ENCODE measurements at places on chromosomes 2 and 18.
A peak's percentile ranks its signal among the peaks of the same experiment; 100 is the strongest.

GRCh38 chr2:233794128-233794658, 16.1 kb downstream of the MROH2A start:
- DNase-seq = no peak

DNA sequence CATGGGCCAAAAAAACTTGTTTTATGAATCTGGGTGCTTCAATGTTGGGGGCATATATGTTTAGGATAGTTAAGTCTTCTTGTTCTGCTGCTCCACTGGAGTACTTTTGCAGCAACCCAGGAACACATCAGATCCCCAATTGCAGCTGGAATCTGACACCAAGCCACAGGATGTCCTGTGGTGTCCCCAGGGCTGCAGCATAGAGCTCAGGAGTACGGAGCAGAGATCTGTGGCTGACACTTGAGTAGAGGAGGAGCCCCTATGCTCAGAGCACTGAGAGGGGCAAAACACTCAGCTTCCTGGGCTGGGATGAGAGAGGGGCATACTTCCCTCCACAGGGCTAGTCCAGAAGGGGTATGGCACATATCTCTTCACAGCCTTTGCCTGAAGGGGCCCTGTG, 138.9 kb upstream of the ERBB4 start:
- DNase-seq = no peak

GRCh38 chr2:237556773-237557632, 9.4 kb upstream of the PRLH start:
- no peak for DNase-seq

- no peak for DNase-seq
Measured at GRCh38 chr2:217429981-217430500, 570.2 kb upstream of the TNP1 start.

DNA sequence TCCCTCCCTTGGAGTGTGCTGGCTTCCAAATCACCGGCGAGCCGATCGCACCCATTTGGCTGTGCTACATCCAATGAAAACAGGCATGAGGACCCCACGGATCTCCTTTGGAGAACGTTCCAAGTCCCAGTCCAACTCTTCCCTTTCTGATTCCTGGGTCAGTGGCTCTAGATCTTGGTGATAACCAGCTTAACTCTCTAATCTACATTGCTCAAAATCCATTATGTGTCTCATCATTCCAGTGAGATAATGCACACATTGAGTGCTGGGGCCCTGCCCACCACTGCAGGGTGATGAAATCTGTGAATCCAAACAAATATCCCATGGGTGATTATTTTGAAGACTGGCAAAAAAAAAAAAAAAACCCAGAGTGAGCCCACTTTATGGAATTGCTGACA, 232.7 kb upstream of the COPS8 start:
- no peak for DNase-seq

GRCh38 chr2:12169721-12170120, 423.3 kb downstream of the LPIN1 start:
- DNase-seq = no peak

GRCh38 chr2:31413862-31414550, 536 bp downstream of the XDH start:
- no peak for DNase-seq

GRCh38 chr2:219253753-219254589, at the start of gene TUBA4A:
Gene TUBA4A, minus strand, starts transcription at chr2:219253918. Its CDS starts 60 bp downstream, at chr2:219253858.
- DNase-seq = no peak

DNA sequence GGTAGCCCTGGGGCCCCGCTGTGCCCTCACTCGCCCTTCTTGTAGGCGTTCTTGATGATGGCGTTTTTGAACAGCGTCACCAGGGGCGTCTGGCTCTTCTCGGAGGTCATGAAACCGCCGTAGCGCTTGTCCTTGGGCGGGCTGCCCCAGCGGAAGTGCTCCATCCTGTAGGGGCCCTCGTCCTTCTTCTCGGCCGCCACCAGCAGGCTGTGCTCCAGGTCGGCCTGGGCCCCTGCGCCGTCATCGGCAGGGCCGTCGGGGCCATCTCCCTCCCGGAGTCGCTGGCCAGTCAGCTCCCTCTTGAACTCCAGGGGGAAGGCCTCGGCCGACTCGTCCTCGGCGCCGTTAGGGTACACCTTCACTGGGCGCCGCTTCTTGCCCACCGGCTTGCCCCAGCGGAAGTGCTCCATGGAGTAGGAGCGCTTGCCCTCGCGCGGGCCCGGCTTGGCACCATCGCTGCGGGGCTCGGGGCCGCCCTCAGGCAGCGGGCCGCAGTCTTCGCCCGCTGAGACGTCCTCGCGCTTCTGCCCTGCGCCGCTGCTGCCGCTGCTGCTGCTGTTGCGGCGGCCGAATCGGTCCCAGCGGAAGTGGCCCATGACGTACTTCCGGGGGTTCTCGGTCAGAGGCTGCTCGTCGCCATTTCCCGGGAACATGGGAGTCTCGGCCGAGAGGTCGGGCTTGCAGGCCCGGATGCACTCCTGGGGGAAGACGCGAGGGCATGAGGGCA, 7.2 kb downstream of the POMC start:
- no peak for DNase-seq

GRCh38 chr2:158600155-158600802, 143.5 kb downstream of the PKP4 start:
- no peak for DNase-seq

DNA sequence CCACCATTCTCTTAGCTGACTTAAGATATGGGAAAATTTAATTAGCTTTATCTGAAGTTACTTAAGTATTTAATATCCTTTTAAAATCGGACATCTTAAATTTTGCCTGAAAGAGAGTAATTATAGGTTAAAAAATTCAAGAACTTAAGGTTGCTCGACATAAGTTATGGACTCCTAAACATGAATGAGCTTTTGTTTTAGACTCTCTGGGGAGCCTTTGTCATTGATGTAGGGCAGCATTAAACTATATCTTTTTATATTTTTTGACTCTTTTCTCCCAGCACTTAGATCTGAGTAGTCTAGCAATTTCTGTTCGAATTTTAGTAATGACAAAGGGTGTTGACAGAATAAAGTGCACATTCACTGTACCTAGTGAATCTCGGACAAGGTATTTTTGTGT, 4.7 kb downstream of the PHLPP1 start:
- DNase-seq = no peak

GRCh38 chr2:69677914-69678313, 34.4 kb upstream of the AAK1 start:
- DNase-seq = no peak

DNA sequence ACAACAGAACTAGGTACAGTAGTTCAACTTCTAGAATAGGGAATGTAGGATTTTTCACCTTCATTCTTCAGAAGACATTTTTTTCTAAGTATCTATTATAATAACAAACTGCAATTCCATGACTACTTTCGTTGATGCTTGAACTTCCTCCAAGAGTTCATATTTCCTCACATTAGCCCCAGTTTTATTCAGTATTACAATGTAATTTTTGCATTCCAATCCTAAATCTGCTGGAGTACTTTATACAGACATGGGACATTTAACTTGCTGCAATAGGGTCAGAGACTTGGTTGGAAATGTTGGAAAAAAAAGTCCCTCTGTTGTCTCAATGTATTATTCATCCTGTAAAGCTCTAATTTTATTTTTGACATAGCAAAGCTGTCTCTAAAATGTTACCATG, 19.6 kb upstream of the FTCDNL1 start:
- no peak for DNase-seq

DNA sequence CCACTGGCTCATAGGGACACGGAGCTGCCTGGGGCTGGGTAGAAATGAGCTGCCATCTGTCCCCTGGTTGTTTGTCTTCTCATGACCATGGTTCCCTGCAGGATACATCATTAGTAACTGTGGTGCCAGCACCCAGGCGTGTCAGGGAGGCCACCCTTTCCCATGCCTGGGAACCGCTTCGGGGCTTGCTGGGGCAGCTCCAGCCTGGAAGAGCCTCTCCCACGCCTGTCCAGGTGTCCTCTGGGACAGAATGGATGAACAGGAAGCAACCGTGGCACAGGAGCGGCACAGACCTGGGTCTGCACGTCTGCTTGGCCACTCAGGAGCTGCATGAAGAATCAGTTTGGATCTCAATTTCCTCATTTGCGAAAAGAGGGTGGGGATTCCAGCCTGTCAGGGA, 34.8 kb downstream of the SDC1 start:
- no peak for DNase-seq

DNA sequence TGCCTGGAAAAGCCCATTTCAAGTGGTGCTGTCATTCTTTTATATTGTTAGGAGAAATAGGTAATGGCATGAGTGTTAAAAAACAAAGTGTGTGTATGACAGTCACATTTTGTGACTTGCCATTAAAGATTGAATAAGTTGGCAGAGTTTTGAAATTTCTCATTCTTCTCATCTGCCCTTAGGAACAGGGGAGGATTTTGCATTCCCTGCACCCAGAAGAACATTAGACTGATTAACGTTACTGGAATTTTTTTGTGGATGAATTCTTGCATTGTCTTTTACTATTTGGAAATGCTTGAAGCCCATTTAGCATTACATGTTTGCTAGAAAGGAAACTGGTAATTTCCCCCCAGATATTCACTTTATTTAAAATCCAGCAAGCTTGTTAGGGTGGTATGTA, 162.2 kb downstream of the BABAM2 start:
- no peak for DNase-seq

- no peak for DNase-seq
Measured at GRCh38 chr2:42053791-42054701, 6.2 kb downstream of the PKDCC start.

GRCh38 chr2:148622366-148622765, 22.2 kb upstream of the EPC2 start:
- DNase-seq = no peak

DNA sequence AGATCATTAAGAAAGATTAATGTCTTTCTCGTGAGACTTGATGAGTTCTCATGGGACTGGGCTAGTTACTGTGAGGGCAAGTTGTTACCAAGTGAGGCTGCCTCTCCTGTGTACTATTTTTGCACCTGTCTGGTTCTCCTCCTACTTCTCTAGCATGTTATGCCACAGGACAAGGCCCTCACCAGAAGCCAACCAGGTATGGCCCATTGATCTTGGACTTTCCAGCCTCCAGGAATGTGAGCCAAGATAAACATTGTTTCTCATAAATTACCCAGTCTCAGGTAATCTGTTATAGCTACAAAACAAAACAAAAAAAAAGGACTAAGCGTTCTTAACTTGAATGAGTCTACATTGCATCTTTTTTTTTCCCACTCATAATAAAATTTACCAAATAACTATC, 184.1 kb downstream of the CDH7 start:
- DNase-seq = no peak

- no peak for DNase-seq
Measured at GRCh38 chr2:16687222-16687621, 21.6 kb upstream of the CYRIA start.

DNA sequence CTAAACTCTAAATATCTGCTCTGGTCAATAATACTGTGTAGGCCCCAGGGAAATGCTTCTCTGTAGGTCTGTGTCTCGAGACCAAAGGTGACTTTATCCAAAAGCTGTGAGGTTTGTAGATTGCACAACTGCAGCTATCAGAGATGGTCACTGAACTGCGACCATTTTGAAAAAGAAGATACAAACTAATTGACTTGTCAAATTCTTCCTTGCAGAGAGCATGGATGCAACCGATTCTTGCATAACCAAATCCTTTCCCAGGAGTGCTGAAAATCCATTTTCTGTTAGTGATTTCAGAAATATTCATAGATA, 155.8 kb downstream of the SH3BP4 start:
- no peak for DNase-seq

DNA sequence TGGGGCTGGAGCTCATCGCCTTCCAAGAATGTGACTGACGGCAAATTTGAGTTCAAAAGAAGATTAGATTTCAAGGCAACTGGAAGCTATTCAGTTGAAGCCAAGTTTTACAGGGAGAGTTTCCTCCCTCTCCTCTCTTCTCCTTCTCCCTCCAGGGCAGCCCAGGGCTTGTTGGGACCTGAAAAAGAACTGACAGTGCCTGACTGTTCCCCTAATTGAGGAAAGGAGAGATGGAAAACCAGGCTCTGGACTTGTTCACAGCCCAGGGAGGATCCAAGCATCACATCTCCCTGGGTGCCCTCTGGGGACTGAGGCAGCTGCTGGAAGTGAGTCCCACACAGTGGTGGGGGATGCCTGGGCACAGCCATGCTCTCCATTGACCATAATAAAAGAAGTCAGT, 88.1 kb downstream of the THNSL2 start:
- no peak for DNase-seq

GRCh38 chr18:48607056-48607984, 68.5 kb downstream of the CTIF start:
- DNase-seq = no peak

GRCh38 chr2:202486351-202486750, 110.2 kb downstream of the BMPR2 start:
- DNase-seq = peak; percentile 7

DNA sequence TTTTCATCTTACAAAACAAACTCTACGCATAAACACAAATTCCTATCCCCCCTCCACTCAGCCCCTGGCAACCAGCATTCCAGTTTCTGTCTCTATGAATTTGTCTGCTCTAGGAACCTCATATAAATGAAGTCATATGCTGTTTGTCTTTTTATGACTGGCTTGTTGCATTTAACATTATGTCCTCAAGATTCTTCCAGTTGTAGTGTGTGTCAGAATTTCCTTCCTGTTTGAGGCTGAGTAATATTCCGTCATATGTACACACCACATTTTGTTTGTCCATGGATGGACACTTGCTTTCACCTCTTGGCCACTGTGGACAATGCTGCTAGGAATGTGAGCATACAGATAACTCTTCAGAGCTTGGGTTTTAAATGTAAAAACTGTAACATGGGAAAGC, 272.1 kb downstream of the GBX2 start:
- DNase-seq = no peak

DNA sequence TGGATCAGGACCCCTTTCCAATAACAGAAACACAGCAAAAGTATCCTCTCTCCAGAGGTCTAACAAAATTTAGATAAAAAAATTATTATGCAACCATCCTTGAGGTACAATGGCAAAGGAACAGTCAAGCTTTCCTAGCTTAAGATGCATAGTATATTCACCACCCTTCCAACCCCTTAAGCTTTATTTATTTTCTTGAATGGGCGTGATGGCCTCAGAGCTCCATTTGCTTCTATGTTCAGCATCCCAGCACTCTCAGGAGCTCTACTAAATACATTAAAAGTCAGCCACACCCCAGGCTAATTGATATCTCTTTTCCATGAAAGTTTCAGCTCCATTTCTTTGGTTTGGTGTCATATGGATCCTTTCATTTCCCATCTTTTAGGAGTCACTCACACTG, 1335.2 kb upstream of the ZEB2 start:
- DNase-seq = no peak

GRCh38 chr2:3960106-3960505, 256.7 kb downstream of the DCDC2C start:
- DNase-seq = no peak

GRCh38 chr2:43327119-43327518, 100.7 kb upstream of the ZFP36L2 start:
- no peak for DNase-seq

DNA sequence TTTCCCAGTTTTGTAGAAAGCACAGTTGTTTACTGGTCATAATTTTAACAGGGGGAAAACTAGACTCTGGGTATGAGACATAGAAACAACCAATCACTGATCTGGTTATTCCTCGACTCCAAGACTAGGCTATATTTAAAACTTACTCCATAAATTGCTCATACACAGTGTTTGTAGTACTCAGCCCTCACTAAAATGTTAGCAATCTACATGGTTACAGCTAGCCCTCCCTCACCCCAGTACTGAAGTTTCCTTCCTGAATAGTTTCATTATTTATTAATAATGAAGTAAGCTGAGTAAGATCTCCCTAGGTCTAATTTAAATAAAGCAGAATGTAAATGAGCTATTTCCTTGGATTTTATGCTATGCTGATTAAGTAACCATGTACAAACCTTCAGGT, 275.1 kb downstream of the CDH20 start:
- no peak for DNase-seq

All from right renal pelvis (tissue), 4 donors.